A549 treated with CORT108297 at 1 μM for 4 hours (cell line): ENCODE measurements at places on chromosomes 1 and 21. TPM values are rescaled to one million over a fixed set of nuclear protein-coding genes. Genes with fewer than 3 reads are reported as not detected.

AADACL3 gene
- total RNA-seq, result not detected in 5 replicates

PTGFRN gene
- total RNA-seq, result 14.7 to 17.3 TPM (median 16.3 TPM) in 5 replicates

SLC26A9 gene
- 0.05 to 0.09 TPM (median 0.08 TPM) in 5 replicates for total RNA-seq

OLIG2 gene
- not detected in 5 replicates for total RNA-seq

OR2T2 gene
- not detected in 5 replicates for total RNA-seq

EEIG2 gene
- 4.2 to 6.5 TPM (median 5.7 TPM) in 5 replicates for total RNA-seq

ACTL8 gene
- total RNA-seq, result 1.2 to 2.0 TPM (median 1.5 TPM) in 5 replicates

UBE2J2 gene
- total RNA-seq, result 38.8 to 48.3 TPM (median 46.8 TPM) in 5 replicates

SDHC gene
- total RNA-seq, result 236 to 259 TPM (median 248 TPM) in 5 replicates

RNF223 gene
- total RNA-seq, result 0.32 to 0.52 TPM (median 0.38 TPM) in 5 replicates

POMGNT1 gene
- 35.0 to 51.2 TPM (median 47.4 TPM) in 5 replicates for total RNA-seq

DMRTA2 gene
- total RNA-seq, result 0.06 to 0.23 TPM (median 0.17 TPM) in 5 replicates

S100B gene
- not detected in 5 replicates for total RNA-seq

TMEM82 gene
- total RNA-seq, result not detected in 5 replicates

NOTCH2 gene
- total RNA-seq, result 18.6 to 31.1 TPM (median 25.7 TPM) in 5 replicates

RSPH1 gene
- 0.59 to 0.88 TPM (median 0.69 TPM) in 5 replicates for total RNA-seq

BARHL2 gene
- not detected in 5 replicates for total RNA-seq

RBM11 gene
- total RNA-seq, result not detected in 5 replicates

SLC25A44 gene
- 24.3 to 27.6 TPM (median 26.9 TPM) in 5 replicates for total RNA-seq

CCDC27 gene
- total RNA-seq, result not detected in 5 replicates

TTC39A gene
- total RNA-seq, result 0.96 to 2.2 TPM (median 1.1 TPM) in 5 replicates

ABCA4 gene
- 0.06 to 0.37 TPM (median 0.13 TPM) in 5 replicates for total RNA-seq

GREM2 gene
- total RNA-seq, result 0.13 to 0.31 TPM (median 0.21 TPM) in 5 replicates

KCNN3 gene
- 0.02 to 0.10 TPM (median 0.06 TPM) in 5 replicates for total RNA-seq

DAB1 gene
- total RNA-seq, result not detected in 5 replicates

PLPPR4 gene
- total RNA-seq, result 0.02 TPM in 1 of 5 replicates, not detected in the others

SLC35A3 gene
- 8.2 to 11.0 TPM (median 9.3 TPM) in 5 replicates for total RNA-seq

CLEC20A gene
- total RNA-seq, result not detected in 5 replicates

CYP4Z1 gene
- total RNA-seq, result not detected in 5 replicates

KCNA3 gene
- total RNA-seq, result not detected in 5 replicates

CFH gene
- 3.6 to 5.0 TPM (median 4.1 TPM) in 5 replicates for total RNA-seq

CLCA1 gene
- not detected in 5 replicates for total RNA-seq

CD84 gene
- total RNA-seq, result not detected in 5 replicates

MYOC gene
- total RNA-seq, result not detected in 5 replicates

ST6GALNAC5 gene
- 0.03 to 0.10 TPM in 2 of 5 replicates, not detected in the others for total RNA-seq

ADAM30 gene
- total RNA-seq, result not detected in 5 replicates

TCP10L gene
- 0.23 to 0.96 TPM (median 0.65 TPM) in 5 replicates for total RNA-seq

ZBTB7B gene
- total RNA-seq, result 18.2 to 32.3 TPM (median 30.4 TPM) in 5 replicates
